GOT3 (cell line): ENCODE measurements at places on chromosomes 3 and 15.

GRCh38 chr3:15872807-15873206, 75.0 kb upstream of the ANKRD28 start:
- no peak for DNase-seq

DNA sequence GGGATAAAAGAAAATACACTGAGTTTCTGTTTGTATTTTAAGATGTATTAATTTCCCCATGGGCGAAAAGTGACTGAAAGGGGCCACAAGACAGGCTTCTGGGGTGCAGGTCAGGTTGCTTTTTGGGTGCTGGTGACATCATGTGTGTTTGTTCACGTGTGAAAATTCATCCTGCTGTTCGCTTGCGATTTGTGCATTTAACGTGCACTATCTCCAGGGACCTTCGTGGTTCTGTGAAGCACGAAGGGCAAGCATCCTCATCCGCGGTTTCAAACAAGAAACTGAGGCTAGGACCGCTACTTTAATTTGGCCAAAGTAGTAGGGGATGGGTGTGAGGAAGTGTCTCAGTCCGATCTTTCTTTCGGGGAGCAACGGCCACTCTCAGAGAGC, 1.6 kb upstream of the SMAD6 start:
- no peak for DNase-seq

GRCh38 chr3:187957165-187957581, 196.8 kb upstream of the LPP start:
- no peak for DNase-seq

GRCh38 chr15:54660356-54660755, 536.4 kb downstream of the RSL24D1 start:
- no peak for DNase-seq

DNA sequence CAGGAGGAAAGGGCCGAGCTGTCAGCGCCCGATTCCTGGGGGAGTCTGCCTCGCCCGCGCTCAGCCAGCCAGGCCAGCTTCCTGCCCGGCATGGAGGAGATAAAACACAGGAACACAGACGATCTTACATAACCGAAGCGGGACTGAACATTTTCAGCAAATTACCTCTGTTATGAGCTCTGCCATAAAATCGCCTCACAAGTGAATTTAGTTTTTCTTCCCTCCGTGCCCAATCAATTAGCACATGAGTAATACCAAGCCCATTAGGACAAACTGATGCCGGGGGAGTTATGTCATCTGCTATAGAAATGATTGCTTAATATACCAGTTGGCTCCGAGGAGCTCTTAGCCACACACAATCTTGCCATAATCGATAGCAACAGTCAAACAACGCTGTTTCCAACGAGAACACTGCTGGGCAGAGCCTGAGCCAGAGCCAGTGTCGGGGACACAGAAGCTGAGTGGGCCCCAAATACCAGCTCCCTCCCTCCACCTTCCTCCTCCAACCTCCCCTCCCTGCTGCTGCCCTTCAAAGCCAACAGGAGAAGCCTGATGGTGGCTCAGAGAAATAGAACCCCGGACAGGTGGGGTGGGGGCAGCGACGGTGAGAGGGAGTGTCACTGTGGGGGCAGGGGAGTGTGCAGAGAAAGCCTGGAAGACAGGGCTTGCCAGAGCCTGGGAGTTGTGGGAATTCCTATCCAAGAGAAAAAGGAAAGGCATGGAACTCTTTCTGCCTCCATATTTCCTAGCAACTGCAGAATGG, 279.4 kb upstream of the TLE3 start:
- DNase-seq: no peak

- no peak for DNase-seq
Measured at GRCh38 chr3:133443649-133444422, 44.0 kb downstream of the BFSP2 start.

GRCh38 chr3:38968891-38969290, 82.9 kb downstream of the SCN11A start:
- no peak for DNase-seq

- DNase-seq: no peak
Measured at GRCh38 chr3:23106666-23107065, 96.5 kb upstream of the UBE2E2 start.

- DNase-seq: no peak
Measured at GRCh38 chr3:194503081-194503531, 16.3 kb upstream of the ATP13A3 start.

- DNase-seq: no peak
Measured at GRCh38 chr3:108409800-108410178, 100.6 kb downstream of the MYH15 start.

DNA sequence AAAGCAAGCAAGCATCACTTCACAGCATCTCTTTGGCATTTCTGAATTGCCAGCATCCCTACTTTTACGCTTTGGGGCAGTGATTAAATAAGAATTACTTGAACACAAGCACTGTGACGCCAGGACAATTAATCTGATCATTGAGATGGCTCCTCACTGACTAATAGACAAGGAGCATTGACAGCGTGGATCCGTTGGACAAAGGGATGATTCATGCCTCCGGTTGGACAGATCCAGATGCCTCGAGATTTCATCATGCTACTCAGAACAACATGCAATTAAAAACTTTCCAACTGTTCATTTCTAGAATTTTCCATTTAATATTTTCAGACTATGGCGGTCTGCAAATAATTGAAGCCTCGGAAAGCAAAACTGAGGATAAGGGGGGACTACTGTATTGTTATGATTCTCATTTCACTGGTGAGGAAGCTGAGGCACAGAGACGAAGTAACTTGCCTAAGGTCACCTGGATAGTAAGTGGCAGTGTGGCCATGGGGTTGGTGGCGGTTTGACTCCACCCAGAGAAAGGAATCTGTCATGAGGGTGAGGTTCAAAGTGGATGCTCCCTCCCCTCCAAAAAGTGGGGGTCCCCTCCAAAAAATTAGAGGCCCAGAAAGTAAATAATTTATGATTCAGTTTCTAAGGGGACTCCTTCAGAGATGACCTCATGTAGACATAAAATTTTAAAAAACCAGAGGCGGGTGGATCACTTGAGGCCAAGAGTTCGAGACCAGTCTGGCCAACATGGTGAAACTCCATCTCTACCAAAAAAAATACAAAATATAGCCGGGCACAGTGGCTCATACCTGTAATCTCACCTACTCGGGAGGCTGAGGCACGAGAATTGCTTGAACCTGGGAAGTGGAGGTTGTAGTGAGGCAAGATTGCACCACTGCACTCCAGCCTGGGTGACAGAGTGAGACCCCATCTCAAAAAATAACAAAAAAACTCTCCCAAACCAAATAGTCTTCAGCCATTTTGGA, 12.3 kb upstream of the PGPEP1L start:
- DNase-seq: no peak

DNA sequence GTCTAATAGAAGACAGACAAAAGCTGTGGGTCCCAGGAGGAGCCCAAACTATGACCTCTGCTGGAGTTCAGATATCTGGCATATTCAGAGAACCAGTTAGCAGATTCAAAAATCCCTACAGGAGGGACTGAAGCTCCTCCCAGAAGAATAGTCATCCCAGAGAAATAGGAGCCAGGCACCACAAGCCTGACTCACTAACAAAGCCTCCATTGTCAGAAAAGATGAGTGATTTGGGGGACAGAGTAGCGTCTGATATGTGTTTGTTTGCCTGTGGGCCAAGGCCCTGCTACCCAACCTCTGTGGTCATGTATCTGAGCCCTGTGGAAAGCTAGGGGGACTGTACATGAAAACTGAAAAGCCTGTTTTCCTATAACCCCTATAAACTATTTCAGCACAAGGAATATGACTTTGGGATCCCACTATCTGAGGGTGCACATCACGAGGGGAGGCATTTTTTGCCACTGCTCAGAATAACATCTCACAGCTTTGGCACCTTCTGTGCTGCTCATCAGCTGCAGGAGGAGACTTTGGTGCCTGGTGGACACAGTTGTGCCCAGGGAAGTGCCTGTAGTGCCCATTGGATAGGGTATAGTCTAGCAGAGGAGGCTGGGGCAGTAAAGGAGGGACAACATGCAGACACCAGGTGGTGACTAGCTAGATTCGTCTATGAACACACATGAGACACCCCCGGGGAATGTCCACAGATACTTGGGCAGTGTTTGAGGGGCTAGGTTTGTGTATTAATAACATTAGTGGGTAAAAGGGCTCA, 9.7 kb upstream of the LARP6 start:
- no peak for DNase-seq
